HCT116 (cell line): ENCODE measurements at places on chromosomes 3 and 15.

DNA sequence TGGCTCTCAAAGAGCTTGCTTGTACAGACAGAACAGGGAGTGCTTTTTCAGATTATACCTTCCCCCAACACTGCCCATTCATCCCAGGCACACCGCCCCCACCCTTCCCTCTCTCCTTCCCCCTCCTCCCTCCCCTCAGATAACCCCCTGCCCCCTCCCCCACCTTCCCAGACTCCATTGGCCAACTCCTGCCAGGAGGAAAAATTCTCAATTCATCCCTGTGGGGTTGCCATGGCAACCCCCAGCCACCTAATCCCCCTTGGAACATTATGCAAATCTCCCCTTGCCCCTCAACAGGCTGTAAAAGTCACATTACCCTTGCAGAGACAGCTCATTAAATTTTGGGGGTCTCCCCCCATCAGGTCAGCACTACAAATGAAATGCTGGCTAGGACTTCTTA is 14.3 kb downstream of the TLE3 start:
- DNase-seq = no peak

DNA sequence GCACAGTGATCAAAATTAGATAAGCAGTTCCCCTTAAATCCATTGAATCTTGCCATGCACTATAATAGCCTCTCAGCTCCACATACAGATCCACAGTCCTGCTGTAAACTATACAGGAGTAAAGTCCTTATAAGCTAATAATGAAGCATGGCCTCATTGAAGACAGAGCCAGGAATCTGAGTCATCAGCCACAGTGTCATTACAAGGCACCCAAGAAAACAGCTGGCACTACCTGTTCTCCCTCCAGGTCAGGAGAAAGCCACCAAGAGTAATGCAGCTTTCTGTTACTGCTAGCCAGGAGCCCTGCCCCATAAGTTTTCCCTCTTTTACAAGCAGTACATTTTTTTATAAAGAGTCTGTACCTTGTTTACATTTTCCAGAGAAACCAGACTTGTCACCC is 27.3 kb downstream of the WDR49 start:
- no peak for DNase-seq

DNA sequence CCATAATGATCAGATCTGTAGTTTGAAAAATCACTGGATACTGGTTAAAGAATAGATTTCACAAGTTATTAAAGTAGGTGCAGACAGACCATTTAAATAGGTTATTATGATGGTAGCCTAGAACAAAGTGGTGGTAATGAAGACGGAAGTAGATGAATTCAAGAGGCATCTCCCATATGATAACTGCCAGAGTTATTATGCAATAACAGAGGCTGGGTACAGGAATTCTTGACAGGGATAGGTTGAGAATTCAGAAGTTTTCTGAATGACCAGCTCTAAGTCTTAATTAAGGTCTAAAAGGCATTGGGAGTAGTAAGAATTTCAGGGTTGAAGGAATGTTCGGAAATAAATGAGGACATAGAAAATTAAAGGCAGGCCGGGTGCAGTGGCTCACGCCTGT is 108.9 kb downstream of the PEAK1 start:
- no peak for DNase-seq

DNA sequence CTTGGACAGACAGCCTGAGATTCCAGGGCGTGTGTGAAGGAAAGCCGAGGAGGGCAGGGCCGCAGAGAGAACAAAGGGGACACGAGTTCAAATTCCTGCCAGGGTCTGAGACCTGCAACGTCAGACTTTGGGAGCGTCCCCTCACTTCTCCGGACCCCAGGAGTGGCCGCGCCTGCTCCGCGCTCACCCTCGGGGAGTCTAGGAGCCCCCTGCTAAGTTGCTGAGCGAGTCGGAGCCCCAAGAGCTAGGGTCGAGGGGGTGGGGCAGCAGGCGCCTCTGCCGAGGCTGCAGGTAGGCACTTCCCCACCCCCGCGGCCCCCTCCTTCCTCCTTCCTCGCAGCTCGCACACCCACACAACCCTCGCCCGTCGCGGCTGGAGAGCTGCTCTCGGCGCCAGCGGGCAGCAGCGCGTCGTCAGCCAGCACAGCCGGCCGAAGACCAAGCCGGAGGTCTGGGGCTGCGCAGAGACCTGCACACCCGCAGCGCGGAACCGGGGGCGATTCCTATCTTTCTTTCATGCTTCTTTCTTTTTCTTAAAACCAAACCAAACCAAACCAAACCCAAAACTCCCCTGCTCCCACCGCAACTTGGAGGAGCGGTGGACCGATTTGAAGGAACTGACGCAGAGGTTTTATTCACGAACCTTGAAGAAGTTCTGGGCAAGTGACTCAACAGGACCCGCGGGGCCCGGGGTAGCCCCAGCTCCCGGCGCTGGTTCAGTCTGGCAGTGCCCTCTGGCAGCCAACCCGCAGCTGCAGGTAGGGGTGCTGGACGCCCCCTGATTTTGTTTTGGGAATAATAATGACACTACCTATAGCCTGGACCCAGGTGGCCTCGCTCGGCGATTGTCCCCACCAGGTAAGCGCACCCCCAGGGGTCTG is at the start of gene ANKRD34C:
TSS of gene ANKRD34C (plus strand) at position 352 of the 881 bp plus-strand sequence. CDS start 10,563 bp downstream, outside the sequence.
- DNase-seq = no peak

DNA sequence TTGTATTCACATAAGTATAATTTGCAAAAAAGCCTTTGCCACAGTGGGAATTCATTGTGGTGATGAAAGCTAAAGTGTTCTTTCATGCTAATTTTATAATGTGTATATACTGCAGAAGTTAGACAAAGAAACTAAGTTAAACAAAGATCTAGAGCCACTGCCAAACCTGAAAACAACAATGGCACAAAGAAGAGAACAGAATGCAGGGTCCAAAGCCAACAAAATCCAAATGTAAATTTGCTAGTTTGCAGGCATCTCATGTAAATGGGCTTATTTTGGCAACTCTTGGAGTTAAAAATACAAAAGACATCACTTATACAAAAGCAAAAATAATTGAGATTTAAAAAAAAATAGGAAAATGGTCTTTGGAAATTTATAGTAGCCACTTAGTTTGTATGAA is 123.0 kb downstream of the TCF12 start:
- no peak for DNase-seq

DNA sequence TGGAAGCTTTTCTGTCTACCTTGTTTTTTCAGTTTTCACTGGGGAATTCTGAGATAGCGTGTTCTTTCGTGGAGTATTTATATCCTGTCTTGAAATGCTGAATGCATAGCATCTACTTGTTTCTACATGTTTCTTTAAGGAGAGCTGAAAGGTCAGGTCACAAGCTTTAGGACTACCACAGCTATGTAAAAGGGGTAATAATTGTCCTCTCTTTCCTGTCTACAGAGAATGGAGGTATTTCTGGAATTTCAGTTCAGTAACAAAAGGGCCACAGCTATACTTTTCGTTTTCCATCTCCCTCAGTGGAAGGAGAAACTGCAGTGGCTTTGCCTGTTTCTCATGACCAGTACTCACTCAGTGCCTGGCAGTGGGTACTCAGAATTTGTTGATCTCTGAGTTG is 4.7 kb downstream of the INAFM2 start:
- no peak for DNase-seq

DNA sequence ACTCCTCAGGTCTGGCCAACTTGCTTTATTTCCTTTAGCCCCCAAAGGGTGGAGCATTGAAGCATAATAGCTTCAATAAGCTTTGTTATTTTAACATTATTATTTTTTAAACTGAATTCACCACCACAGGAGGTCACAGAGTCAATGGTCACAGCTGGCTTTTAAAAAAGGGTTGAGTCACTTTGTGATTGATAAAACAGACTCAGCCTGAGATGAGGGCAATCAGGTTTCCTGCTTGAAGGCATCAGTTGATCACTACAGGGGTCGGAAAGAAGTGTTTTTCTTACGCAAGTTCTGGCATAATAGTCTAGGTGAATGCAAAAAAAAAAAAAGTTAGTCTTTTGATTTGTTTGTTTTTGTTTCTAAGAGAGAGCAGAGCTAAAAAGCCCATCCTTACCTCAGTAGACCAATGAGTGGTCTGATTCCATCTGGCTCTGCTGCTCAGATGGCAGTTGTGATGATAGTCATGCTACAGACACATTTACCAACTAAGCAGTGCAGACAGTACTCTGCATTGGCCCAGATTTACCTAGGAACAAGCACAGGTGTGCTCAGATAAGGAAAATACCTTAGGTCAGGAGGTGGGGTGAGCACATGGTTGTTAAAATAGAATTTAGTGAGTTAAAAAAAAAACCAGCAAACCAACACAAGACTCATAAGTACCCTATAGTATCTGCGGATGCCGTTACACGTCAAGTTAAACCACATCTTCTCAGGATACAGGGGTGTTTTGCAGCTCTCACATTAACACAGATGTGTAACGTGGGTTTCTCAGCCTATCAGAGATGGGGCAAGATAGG is 22.6 kb downstream of the ZNF80 start:
- DNase-seq = no peak

- DNase-seq = no peak
Measured at GRCh38 chr3:5784690-5785089, 597.2 kb downstream of the EDEM1 start.

DNA sequence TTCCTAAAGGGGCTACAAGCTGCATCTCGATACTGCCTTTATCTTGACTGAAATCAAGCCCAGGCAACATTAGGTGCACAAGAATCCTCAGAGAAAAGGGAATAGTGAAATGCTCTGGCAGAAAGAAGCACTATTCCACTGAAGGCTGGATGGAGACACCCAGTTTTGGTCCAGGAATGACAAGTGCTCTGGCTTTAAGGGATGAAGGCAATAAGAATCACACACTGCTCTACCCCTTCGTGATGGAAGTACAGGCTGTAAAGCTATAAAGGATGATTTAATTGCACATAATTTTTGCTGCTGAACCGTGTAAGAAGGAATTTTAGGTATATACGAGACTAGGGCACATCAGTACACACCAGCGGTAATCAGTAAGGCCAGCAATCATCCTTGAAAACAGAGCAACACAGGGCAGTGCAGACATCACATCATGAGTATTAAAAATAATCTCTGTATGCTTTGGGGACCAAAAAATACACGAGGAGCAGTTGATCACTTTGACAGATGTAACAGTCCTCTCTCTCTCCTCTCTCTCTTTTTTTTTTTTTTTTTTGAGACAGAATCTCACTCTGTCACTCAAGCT is 414.6 kb upstream of the TBL1XR1 start:
- no peak for DNase-seq

GRCh38 chr3:14214764-14215163 is 36.1 kb downstream of the LSM3 start:
- DNase-seq = no peak

DNA sequence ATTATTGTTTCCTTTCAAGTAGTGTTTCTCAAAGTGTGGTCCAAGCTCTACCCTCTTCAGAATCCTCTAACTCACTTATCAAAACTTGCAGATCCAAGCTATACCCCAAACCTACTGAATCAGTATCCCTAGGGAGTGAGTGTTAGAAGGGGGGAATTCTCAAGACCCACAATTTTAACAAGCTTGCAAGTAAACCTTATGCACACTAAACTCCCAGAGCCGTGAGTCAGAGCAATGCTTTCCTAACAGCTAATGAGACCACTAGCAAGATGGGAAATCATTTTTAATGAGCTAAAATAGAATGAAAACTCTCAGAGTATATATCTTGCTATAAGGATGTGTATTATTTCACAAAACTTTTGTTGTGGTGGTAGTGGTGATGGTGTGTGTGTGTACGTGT is 41.1 kb upstream of the SRGAP3 start:
- no peak for DNase-seq

GRCh38 chr3:177657243-177657642 is 460.0 kb upstream of the TBL1XR1 start:
- DNase-seq = no peak

- peak; percentile 34 for DNase-seq
Measured at GRCh38 chr3:161423911-161424522, 52.7 kb upstream of the SPTSSB start.

GRCh38 chr3:115681736-115682135 is 58.4 kb downstream of the GAP43 start:
- no peak for DNase-seq

GRCh38 chr3:114299421-114299820 is 5.6 kb downstream of the TIGIT start:
- DNase-seq = peak; percentile 37

- no peak for DNase-seq
Measured at GRCh38 chr15:67164401-67164791, 90.1 kb downstream of the AAGAB start.

- DNase-seq = no peak
Measured at GRCh38 chr3:157543501-157544035, 40.4 kb upstream of the VEPH1 start.

- DNase-seq = no peak
Measured at GRCh38 chr3:149333176-149333859, at the start of gene TM4SF18. TM4SF18 (minus strand) TSS chr3:149333636; CDS start chr3:149333382, 254 bp downstream.

DNA sequence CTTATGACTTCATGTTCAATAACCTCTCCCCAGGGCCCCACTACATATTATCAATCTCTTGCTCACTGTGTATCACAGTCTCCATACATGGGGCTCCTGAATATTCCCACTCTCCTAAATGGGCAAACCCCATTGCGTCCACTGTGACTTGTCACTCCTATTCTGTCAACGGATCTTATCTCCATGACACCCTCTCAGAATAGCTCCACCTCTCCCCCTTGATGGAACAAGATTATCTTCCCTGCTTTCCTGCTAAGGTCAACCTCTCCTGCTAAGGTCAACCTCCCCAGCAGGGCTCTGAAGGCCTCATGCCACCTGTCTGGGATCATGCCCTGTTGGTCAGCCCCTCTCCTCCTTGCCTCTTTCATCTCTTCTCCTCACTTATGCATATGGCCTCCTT is 1.8 kb downstream of the CLDN18 start:
- no peak for DNase-seq

- no peak for DNase-seq
Measured at GRCh38 chr15:45572617-45573016, 14.6 kb upstream of the BLOC1S6 start.

GRCh38 chr15:59825901-59826300 is 136.8 kb upstream of the BNIP2 start:
- no peak for DNase-seq

DNA sequence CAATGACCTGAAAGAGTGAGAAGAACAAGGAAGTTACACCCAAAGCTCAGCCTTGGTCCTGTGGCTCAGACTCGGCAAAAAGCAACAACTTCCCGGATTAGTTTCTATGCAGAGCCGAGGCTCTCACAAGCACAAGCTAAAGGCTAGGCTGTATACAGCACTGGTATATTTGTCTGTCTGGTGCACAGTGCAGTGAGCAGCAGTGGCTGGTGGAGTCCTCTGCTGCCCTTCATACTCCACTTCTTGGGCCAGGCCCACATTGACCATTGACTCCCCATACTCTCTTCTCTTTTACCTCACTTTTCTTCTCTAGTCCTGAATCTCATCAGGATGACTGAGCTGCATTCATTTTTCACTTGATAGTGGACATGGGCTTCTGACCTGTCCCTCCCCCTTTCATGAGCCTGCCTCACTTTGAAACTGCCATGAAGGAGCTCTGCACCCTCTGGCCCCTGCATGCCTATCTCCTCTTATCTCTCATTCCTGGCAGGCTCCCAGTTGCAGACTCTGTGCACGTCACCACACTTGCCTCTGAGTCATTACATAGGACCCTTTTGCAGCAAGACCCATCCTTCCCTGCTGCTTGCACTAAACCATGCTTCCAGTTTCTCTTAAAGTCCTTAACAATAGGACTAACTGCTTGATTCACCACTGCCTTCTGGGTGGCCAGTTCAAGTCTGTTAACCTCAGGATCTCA is 379.3 kb downstream of the NTRK3 start:
- no peak for DNase-seq

GRCh38 chr3:53219895-53220483 is 35.8 kb downstream of the TKT start:
- DNase-seq = peak; percentile 57
